ENCODE measurements at places on chromosomes 5 and 9.

GRCh38 chr5:55558484-55558883, 23.7 kb upstream of the PLPP1 start:
- no peak for DNase-seq

GRCh38 chr5:143248822-143249579, 154.5 kb downstream of the NR3C1 start:
- no peak for DNase-seq

GRCh38 chr9:138047469-138048040, 170.0 kb downstream of the CACNA1B start:
- no peak for DNase-seq

- DNase-seq: no peak
These were observed 7.1 kb upstream of the NKX2-5 start for GRCh38 chr5:173242079-173242478.
